Motor neuron (in vitro differentiated cells): ENCODE measurements at places on chromosomes 2 and 18. TPM values are rescaled to one million over a fixed set of nuclear protein-coding genes. Genes with fewer than 3 reads are reported as not detected.

- ATAC-seq: no peak
These were observed 12.5 kb downstream of the MSTN start for GRCh38 chr2:190050001-190050400.

- ATAC-seq: peak; percentile 52
These were observed 19.3 kb upstream of the CSRNP3 start for GRCh38 chr2:165450156-165450555.

- ATAC-seq: no peak
These were observed 324.9 kb downstream of the LPIN1 start for GRCh38 chr2:12071318-12071717.

GRCh38 chr2:133418021-133418420, 150.2 kb downstream of the NCKAP5 start:
- ATAC-seq: no peak

DNA sequence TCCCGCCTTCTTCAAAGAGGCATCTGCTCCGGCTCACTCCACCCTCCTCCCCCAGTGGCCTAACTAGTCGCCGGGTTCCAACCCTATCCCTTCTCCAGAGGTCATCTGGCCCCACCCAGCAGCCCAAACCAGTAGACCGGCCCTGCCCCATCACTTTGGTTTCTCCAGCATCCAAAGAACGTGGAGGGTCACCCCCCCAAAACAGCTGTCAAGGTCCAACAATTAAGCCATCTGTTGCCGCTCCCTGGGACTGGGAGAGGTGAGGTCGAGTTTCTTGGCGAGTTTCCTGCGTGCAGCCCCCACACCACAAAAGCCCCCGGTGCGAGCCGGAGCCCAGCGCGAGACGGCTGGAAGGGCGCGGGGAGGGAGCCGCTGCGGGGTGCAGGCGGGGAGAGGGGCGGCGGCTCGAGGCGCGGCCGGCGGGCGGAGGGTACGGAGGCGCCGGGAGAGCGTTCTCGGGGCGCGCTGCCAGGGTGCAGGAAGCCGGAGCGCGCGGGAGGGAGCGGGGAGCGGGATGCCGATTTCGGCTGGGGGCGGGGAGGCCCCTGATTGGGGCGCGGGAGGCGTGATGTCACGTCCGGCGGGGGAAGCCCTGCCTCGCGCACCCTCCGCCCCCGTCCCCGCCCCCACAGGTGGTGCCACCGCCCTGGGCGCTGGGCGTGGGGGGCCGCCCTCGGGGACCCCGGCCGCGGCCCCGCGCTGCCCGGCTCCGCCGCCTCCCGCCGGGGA, 571 bp upstream of the GPC1 start:
- ATAC-seq: peak; percentile 69

DNA sequence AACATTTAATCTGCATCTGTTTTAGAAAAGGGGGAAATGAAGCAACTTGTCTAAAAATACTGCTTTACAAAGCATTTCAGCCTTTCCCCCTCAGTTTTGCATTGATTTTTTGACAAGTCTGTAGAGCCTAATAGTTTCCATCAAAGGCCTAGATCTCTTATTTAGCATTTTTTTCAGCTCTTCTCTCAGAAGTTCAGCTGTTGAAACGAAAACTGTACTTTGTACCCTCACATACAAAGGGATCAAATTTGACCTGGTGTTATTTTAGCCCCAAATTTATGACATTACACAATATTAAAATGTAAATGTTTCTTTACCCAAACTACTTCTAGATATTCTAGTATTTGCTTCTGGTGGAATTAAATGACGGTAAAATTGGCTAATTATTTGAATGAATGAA, 13.0 kb downstream of the YPEL5 start:
- no peak for ATAC-seq

GRCh38 chr2:460861-461260, 173.0 kb upstream of the ALKAL2 start:
- peak; percentile 27 for ATAC-seq

DNA sequence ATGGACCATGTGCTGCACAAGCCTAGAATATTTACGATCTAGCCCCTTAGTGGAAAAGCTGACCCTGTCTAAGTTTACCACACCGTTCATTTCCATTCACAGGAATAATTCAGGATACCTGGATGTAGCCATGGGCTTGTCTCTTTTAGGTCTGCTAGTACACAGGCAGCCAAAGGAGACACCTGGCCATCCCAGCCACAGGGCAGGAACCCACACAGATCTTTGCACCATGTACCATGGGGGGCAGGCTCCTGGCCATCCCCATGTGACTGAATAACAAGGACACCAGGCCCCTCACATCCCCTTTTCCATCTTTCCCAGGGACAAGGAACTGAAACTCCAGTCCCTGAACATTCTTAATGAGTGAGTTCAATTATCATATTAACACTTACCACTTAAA, 467.3 kb upstream of the MYT1L start:
- no peak for ATAC-seq

DNA sequence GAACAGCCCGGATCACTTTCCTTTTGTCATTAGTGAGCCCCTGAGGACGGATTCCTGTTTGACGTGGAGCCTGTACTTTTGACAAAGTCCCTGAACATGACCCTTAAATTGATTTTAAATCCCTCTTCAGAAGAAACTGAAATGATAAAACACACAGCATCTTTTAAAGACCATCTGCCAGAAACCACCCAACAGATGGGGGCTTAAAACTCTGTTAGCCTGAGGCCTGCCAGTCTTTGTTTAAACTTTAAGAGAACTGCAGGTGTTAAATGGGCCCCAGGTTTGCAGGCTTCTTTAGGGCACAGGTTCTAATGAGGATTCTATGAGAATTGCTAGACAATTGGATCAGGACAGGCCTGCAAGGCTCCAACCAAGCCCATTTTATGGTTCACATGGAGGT, 177.9 kb downstream of the ALK start:
- ATAC-seq: no peak

GRCh38 chr18:51007790-51008139, 22.2 kb upstream of the SMAD4 start:
- no peak for ATAC-seq

- no peak for ATAC-seq
These were observed 29.6 kb downstream of the KCNF1 start for GRCh38 chr2:10941383-10941782.

- no peak for ATAC-seq
These were observed 32.7 kb downstream of the APCDD1 start for GRCh38 chr18:10487154-10487553.

- no peak for ATAC-seq
These were observed 278.6 kb downstream of the SLC8A1 start for GRCh38 chr2:40173276-40173675.

Gene PLEK
- total RNA-seq: 0.73 and 1.00 TPM in 2 replicates

Gene CYP1B1
- total RNA-seq: 0.44 and 0.52 TPM in 2 replicates

Gene ST6GAL2
- 8.5 and 10.8 TPM in 2 replicates for total RNA-seq

Gene SERPINB5
- 0.21 TPM in 1 of 2 replicates, not detected in the other for total RNA-seq

Gene OTOS
- not detected in 2 replicates for total RNA-seq

Gene MSH2
- 52.4 and 54.1 TPM in 2 replicates for total RNA-seq

Gene EN1
- total RNA-seq: 0.97 and 1.1 TPM in 2 replicates

Gene CFAP210
- 1.7 and 1.8 TPM in 2 replicates for total RNA-seq
